GM23248 (cell line): ENCODE measurements at places on chromosomes 4 and X. TPM values are rescaled to one million over a fixed set of nuclear protein-coding genes. Genes with fewer than 3 reads are reported as not detected.

GRCh38 chrX:42414057-42414456 lies 363.9 kb downstream of the PPP1R2C start:
- DNase-seq: no peak

GRCh38 chr4:95998311-95998710 lies 158.4 kb downstream of the PDHA2 start:
- no peak for DNase-seq

DNA sequence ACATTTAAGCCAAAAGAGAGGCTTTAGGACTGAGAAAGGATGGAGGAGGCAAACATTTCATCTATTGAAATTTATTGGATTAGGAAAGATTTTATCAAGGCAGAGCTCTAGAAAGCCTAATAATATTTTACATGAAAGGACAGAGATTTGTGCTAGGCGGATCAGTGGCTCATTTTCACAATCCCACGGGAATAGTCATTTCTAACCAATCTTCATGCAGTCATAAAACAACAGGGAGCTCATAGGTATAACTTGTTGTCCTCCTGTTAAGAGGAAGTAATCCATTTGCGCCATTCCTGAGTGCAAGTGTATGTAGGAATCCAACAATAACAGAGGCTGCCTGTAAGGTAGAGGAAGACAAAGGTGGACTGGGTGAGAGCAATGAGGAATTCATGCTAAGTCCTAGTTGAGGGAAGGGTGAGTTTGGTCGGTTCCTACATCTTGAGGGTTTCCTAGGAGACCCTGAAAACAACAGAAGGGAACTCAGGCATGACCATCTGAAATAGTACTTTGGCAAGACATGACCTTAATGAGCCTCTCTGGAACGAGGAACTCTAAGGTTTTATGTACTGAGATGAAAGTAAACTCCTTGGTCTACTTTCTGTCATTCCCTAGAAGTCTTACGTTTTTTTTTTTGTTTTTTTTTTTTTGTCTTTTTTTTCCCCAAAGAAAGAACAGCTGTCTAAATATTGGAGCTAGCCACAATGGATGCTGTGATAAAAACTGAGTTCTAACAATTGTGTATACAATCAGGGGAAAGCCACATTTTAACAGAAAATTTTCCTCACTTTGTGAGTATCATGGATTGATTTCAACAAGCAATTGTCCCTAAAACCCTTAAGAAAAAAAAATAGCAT lies 89.7 kb downstream of the GEMIN8 start:
- no peak for DNase-seq

- no peak for DNase-seq
Observed at GRCh38 chr4:168019921-168020320, 72.4 kb upstream of the ANXA10 start.

Gene SHISA3
- 0.26 TPM in 1 of 2 replicates, not detected in the other for polyA plus RNA-seq
